T-cell (primary cell): ENCODE measurements at places on chromosomes 16 and 17. TPM values are rescaled to one million over a fixed set of nuclear protein-coding genes. Genes with fewer than 3 reads are reported as not detected.

Gene CCL4L2
- 12.6 TPM for total RNA-seq

DNA sequence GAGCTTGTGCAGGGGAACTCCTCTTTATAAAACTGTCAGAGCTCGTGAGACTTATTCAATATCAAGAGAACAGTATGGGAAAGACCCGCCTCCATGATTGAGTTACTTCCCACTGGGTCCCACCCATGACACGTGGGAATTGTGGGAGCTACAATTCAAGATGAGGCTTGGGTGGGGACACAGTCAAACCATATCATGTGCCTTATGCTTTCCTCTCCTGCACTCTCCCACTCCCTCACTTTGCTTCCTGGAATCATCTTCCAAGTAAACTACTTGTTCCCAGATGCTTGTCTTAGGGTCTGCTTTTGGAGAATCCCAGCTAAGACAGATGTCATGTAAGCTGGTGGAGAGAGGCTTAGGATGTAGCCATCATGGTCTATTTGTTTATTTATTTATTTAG, 271.2 kb downstream of the HAPSTR1 start:
- no peak overlapping the region for H3K4me3 ChIP-seq
- DNase-seq = no peak
- no peak overlapping the region for H3K27ac ChIP-seq

Gene ZNF469
- total RNA-seq = 1.8 TPM

DNA sequence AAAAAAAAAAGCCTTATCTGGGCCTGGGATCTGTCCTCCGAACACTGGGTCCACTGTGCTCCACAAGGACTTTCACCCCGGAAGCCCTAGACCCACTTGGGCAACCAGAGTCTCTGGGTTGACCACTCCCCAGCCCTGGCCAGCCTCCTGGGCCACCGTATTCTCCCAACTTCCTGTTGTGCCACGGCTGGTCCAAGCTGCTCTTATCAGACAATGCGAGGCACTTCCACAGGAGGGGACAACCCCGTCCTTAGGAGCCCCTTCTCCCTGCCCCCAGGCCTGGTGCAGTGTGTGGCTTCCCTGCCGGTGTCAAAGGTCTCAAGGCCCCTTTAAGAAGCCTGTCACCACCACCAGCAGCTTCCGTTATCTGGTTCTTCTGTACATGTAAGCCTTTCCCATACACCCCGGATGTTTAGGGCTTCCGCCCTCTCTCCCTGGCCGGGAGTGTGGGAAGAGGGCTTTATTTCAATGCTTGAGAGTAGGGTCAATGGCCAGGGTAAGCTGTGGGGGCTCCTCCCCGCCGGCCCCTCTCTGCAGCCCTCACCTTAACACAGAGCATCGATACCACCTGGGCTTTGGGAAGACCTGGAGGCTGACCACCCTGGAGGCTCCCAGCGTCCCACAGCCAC, 313.0 kb downstream of the SEC14L1 start:
- peak; percentile 62 for DNase-seq
- peaks cover 30% of the 10 kb centered on the region for H3K4me1 ChIP-seq
- H3K27ac ChIP-seq = peak overlapping the region; percentile 82
- H3K36me3 ChIP-seq = peaks cover 5% of the 10 kb centered on the region

- peaks cover 40% of the 10 kb centered on the region for H3K4me1 ChIP-seq
- H3K4me3 ChIP-seq = no peak overlapping the region
- peak overlapping the region; percentile 61 for H3K27ac ChIP-seq
- peaks cover 6% of the 10 kb centered on the region for H3K27me3 ChIP-seq
These were observed 3.6 kb upstream of the SLC16A5 start for GRCh38 chr17:75084039-75084660.
